Ovary (tissue), 10 donors: ENCODE measurements at places on chromosomes 13 and 19.
A peak's percentile ranks its signal among the peaks of the same experiment; 100 is the strongest.

DNA sequence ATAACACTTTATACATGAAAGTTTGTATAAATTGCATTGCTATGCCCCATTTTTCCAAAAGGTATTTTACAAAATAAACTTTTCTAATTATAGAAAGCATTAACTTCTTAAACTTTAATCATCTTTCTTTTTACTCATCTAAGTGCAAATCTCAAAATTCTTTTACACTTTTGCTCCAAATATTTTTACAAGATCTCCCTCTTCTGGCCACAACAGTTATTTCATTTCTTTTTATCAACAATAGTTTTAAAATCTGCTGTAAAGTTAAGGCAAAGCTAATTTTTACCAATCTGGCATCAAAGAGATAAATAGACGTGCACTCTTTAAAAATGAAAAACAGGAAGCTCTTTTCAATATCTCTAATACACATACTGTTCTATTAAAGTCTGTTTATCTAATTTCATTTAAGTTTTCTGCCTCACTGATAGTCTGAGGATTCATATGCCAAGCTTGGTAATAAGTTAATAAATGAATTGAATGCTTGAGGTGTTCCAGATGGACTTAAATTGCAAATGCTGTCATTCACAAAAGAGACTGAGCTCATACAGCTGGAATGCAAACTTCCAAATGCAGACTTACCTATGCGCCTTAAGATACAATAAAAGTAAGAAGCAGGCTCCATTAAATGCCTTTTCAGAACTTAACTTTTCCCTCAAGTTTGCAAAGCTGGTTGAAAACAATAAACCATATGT, 583.0 kb upstream of the ATXN8OS start:
- H3K36me3 ChIP-seq = no peaks in the 10 kb centered on the region
- H3K4me1 ChIP-seq = no peaks in the 10 kb centered on the region
- H3K4me3 ChIP-seq = no peak overlapping the region
- H3K27ac ChIP-seq = no peak overlapping the region
- no peak for DNase-seq

GRCh38 chr19:29586401-29586800, 19.7 kb upstream of the POP4 start:
- no peak overlapping the region for H3K27ac ChIP-seq
- H3K4me3 ChIP-seq = no peak overlapping the region
- H3K4me1 ChIP-seq = no peaks in the 10 kb centered on the region
- DNase-seq = no peak

GRCh38 chr19:43620061-43621001, 902 bp upstream of the ZNF428 start:
- H3K4me3 ChIP-seq = peak overlapping the region; percentile 75
- H3K27me3 ChIP-seq = no peaks in the 10 kb centered on the region
- DNase-seq = peak; percentile 89
- H3K27ac ChIP-seq = peak overlapping the region; percentile 67

DNA sequence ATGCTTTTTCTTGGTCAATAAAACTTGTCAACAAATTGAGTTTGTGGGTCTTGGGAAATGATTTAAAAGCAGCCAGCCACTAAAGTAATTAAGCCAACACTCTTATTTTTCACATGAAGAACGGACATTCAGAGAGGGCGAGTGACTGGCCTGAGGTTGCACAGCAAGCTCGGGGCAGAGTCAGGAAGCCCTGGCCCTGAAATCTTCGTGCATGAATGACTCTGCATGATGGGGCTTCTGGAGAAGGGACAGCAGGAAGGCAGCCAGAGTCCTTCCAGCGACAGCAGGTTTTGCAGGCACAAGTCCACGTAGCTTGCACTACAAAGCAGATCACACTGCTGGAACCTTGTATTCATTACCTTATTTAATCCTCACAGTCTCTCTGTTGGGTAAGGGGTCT, 232.5 kb downstream of the ZNF536 start:
- no peak overlapping the region for H3K27ac ChIP-seq
- H3K36me3 ChIP-seq = no peaks in the 10 kb centered on the region
- H3K4me3 ChIP-seq = no peak overlapping the region
- no peaks in the 10 kb centered on the region for H3K27me3 ChIP-seq
- H3K4me1 ChIP-seq = no peaks in the 10 kb centered on the region
- no peak for DNase-seq

GRCh38 chr19:51541458-51542357, 10.2 kb upstream of the SIGLEC6 start:
- no peak overlapping the region for H3K4me3 ChIP-seq
- H3K27ac ChIP-seq = no peak overlapping the region
- H3K27me3 ChIP-seq = no peaks in the 10 kb centered on the region
- H3K4me1 ChIP-seq = no peaks in the 10 kb centered on the region
- DNase-seq = no peak
- H3K36me3 ChIP-seq = no peaks in the 10 kb centered on the region

GRCh38 chr13:37869506-37869755, 141 bp downstream of the TRPC4 start:
- peak overlapping the region; percentile 62 for H3K4me3 ChIP-seq
- peak; percentile 15 for DNase-seq
- H3K27ac ChIP-seq = peak overlapping the region; percentile 1
